Activated effector memory CD4-positive, alpha-beta T cell treated with Interleukin-2 at 50 U/mL for 16 hours (primary cell): ENCODE measurements at places on chromosomes 6 and 20.

- no peak for DNase-seq
These were observed 133.8 kb upstream of the CCN2 start for GRCh38 chr6:132084811-132085509.

DNA sequence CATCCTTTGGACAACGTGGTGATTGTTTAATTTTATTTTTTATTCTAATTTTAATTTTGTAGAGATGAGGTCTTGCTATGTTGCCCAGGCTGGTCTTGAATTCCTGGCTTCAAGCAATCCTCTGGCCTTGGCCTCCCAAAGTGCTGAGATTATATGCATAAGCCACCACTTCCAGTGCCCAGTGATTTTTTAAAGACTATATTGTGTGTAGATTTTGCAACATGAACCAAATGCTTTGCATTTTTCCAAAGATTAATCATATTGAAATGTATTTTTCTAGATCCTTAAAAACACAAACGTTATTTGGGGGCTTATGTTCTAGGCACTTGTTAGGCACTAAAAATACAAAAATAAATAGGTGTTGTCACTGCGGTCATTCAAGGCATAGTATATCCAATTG is 117.6 kb upstream of the CCN2 start:
- DNase-seq: no peak

DNA sequence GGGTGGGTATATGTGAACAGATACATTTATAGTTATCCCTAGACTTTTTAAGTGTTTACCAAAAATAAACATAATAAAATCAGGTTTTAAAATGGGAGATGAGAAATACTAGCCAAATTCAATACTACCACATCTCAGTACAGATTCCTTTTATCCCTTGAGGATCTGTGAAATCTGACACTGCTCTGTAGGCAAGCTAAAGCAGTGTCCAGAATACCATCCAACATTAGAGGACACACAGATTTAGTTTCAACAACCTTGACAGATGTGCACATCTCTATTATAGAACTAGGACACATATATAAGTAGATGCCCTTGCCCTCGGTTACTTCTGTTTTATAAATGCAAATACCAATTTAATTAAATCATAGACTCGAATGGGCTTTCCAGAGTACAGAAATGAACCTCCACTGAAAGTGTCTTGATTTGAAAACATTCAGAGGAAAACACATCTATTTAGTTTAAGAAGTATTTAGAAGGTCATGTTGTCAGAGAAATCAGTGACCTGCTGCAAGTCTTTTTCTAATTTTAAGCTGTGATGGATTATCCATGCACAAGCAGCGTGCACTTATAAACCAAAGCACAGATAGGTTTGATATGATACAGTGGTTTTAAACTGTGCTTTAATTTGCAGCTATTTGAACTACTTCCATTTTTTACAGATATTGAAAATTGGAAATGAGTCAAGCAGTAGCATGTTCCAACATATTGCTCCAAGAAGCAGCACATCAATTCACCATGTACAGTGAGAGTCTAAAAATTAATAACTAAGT is 156.3 kb upstream of the EPHA7 start:
- DNase-seq: no peak

GRCh38 chr6:46528961-46529750 is 37.9 kb upstream of the RCAN2 start:
- DNase-seq: no peak

GRCh38 chr20:10520528-10520927 is 85.4 kb downstream of the SLX4IP start:
- DNase-seq: no peak
